ENCODE measurements at places on chromosomes 7 and 10.

- no peak for DNase-seq
Observed at GRCh38 chr7:145313551-145313950, 477.7 kb upstream of the TPK1 start.

- no peak for DNase-seq
Observed at GRCh38 chr7:91847231-91847630, 33.3 kb downstream of the MTERF1 start.

DNA sequence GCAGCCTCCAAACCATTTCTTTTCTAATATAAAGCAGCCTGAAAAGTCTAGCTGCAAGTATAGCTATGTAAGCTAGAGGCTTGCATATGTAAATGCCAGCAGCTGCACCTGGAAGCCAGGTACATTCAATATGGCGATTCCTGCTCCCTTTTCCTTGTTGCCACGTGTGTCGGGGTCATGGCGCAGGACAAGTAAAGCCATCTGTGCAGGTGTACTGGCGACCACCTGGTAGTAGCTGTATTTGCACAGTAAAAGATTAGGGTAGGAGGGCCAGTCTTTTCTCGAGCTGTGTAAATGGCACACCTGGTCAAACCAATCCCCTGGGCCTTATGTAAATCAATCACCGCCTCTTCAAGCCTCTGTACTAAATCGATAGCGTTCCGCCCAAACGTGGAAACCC, 484.5 kb downstream of the MAGI2 start:
- DNase-seq, result no peak

- no peak for DNase-seq
Observed at GRCh38 chr10:4051641-4052151, 266.7 kb upstream of the KLF6 start.

DNA sequence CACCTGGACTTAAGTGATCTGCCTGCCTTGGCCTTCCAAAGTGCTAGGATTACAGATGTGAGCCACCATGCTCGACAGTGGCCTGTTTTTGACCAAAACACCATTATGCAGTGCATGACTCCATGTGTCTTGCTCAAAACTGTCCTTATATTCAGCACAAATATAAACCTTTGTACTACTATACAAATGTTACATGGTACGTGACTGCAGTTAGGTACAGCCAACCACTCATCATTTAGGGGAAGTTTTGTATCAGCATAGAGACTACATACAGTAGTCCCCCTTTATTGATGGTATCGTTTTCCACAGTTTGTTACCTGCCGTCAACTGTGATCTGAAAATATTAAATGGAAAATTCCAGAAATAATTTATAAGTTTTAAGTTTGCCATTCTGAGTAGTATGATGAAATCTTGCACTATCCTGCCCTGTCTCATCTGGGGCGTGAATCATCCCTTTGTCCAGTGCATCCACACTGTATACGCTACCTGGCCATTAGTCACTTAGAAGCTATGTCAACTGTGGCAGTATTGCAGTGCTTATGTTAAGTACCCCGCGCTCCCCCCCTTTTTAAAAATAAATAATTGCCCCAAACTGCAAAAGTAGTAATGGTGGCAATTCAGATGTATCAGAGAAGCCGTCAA, 23.3 kb upstream of the ZNF282 start:
- DNase-seq, result no peak

- no peak for DNase-seq
Observed at GRCh38 chr7:101370836-101371235, 8.2 kb downstream of the COL26A1 start.

DNA sequence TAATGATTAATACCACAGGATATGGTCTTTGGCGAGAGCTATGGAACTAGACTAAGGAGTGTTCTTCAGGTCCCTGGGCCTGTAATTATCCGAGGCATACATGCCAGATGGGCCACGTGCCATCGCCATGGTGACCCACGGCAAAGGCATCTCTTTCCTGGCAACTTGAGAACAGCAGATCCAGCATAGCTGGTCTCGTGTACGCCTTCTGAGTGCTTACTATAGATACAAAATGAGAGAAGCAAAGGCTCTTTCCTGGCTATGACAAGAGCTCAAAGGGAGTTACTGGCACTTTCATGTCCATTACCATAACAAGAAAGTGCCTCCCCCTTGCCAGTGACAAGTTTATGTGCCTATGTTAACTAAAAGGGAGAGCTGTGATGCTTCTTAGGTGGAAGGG, 26.0 kb upstream of the GLI3 start:
- DNase-seq, result no peak

- no peak for DNase-seq
Observed at GRCh38 chr7:111833466-111833865, 271.2 kb upstream of the IMMP2L start.

Measured in stimulated activated CD4-positive, alpha-beta T cell treated with anti-CD3 and anti-CD28 coated beads, Interleukin-1b, Interleukin-23, amount 100 ng/mL, for 1 hour (primary cell).